ENCODE measurements at places on chromosomes 4 and X.

DNA sequence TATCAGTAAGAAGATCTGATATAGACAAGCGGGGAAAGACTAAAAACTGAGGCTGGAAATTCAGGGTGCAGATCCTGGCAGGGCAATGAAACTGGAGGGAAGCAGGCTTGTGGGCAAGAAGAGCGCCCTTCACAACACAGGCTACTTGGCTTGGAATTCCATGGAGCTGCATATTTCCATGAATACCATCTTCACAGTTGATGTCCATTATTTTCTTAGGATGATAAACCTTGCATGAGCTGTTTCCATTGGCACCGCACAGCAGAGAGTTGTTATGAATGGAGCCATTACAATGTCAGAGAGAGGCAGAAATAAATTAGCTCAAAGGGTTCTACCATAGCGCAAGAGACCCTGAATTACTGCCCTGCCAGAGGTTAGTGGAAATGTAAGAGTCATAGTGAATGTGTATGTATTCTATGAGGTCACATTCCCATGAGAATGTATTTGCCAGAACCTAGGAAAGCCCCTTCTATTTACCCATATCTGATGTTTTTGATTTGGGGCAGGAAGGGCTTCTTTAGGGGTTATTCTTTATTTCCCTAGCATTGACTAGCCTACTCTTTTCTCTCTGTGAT is 215.6 kb downstream of the PALLD start:
- DNase-seq, result no peak

- no peak for DNase-seq
Observed at GRCh38 chr4:73281982-73282381, 23.4 kb upstream of the ANKRD17 start.

DNA sequence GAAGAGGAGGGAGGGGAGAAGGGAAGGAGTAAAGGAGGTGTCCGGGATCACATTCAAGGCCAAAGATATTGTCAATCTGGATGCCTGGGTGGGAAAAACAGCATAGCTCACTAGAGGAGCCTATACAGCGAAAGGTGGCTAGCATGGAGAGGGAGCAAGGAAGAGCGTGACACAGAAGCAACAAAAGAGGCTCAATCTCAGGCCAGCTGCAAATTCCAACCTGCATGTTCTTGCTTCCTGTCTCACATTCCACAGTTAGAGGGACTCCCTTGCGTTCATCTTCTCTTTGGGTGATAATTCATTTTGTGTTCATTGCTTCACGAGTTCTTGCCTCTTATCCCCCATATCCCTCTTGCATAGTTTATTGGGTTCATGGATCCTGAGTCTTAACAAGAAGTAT is 3.0 kb upstream of the CLNK start:
- no peak for DNase-seq

DNA sequence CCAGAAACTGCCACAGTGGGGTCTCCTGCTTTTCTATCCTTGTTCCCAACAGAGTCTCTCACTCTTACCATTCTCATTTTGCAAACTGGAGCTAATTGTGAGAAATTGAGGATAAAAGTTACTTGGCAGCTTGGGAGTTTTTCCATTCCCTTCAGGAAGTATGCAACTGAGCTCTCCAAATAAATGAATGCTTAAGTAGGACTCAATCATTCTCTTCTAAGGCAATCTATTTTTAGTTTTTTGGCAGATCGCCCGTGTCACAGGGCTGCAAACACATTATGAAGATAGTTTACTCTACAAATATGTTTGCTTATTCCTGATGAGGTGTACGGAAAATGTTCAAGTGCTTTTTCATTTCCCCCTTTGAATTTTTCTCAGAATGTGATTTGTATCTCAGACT is 5.3 kb downstream of the ASB11 start:
- no peak for DNase-seq

GRCh38 chr4:22417408-22417807 is 98.5 kb downstream of the ADGRA3 start:
- no peak for DNase-seq

- DNase-seq, result no peak
Observed at GRCh38 chrX:18677161-18677869, 5.4 kb upstream of the RS1 start.

- no peak for DNase-seq
Observed at GRCh38 chr4:53151489-53151788, 214.4 kb downstream of the SCFD2 start.

- DNase-seq, result no peak
Observed at GRCh38 chr4:10856271-10856782, 171.8 kb upstream of the CLNK start.

DNA sequence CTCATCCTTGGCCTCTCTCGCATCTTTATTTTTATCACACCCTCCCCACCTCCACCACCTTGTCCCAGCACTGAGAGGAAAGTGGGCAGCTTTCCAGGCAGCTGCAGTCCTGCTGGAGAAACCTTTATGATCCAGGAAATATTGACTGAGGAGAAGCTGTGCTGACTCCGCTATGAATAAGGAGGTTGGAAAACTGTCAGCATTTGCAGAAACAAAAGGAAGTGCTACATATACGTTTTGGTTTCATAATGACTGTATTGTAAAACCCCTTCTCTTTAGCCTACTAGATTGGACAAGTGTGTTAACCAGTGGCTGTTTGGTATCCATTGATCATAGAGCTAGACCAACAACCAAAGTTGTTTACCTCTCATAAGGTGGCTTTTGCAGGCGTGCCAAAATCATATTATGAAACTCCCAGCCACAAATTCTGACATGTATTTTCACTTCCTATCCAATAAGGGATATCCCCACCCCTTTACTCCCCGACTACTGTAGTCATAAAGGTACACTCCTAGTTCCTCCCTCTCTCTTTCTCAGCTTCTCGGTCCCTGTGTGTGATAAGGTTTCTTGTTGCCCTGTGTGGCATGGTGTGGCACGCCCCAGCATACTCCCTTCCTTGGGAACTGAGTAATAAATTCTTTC is 88.4 kb downstream of the GPR143 start:
- DNase-seq, result peak; percentile 63

GRCh38 chr4:25590171-25590570 is 65.5 kb upstream of the SLC34A2 start:
- no peak for DNase-seq

GRCh38 chrX:143304518-143304917 is 212.8 kb downstream of the SPANXN3 start:
- DNase-seq, result no peak

DNA sequence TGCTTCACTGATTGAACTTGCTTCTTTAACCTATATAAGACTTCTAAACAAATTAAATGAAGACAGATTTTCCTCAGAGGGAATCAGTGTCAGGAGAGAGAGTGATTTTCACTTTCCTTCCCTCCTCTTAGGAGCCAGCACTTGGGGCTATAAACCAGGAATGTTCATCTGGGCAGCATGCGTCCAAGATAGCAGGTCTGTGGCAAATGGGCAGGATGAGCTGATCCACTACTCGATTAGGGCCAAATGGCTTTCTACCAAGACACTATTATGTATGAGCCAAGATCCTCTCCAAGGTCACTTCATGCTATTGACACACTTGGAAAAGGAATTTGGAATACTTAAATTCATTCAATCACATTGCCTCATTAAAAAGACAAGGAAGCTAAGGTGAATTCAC is 203.9 kb upstream of the GRID2 start:
- no peak for DNase-seq

GRCh38 chr4:27154706-27155105 is 294.1 kb downstream of the STIM2 start:
- no peak for DNase-seq

- no peak for DNase-seq
Observed at GRCh38 chr4:4590546-4590945, 48.7 kb upstream of the STX18 start.

DNA sequence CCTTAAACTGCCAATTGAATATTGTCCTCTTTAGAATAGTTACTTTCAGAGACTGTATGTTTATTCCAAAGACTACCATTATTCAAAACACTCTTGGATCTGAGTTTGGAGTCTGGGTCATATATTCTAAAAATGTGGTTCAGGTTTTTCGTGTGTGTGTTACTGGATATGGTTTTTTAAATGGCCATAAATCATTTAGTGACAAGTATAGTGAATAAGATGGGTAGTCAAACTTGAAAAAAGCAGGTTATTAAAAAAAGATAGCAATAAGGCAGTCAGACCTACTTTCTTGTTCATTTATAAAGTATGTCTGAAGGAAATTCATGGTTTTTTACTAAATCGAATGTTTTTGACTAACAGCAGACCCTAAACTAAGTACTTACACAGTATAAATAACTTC is 59.3 kb downstream of the DCK start:
- DNase-seq, result no peak

- no peak for DNase-seq
Observed at GRCh38 chr4:88779431-88779830, 81.8 kb upstream of the NAP1L5 start.

- no peak for DNase-seq
Observed at GRCh38 chr4:109029987-109030386, 267.1 kb upstream of the ETNPPL start.

DNA sequence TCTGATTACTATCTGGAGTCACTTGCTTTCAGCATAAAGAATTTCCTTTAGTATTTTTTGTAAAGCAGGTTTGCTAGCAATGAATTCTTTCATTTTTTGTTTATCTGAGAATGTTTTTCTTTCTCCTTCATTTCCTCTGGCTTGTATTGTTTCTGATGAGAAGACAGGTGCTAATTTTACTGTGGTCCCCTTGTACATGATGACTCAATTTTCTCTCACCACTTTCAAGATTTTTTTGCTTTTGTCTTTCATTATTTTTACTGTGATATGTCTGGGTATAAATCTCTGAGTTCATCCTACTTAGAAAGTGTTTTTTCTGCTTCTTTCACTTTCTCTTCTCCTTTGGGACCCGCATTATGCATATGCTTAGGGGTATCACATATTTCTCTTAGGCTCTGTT is 62.6 kb downstream of the PKD2 start:
- DNase-seq, result no peak

GRCh38 chr4:20019310-20020015 is 232.2 kb upstream of the SLIT2 start:
- DNase-seq, result no peak

GRCh38 chr4:3070709-3071500 is 3.4 kb downstream of the HTT-AS start:
- DNase-seq, result no peak
